ENCODE measurements at places on chromosomes 16 and 17.

GRCh38 chr16:19898924-19899604 is 14.4 kb upstream of the GPRC5B start:
- peak; percentile 45 for DNase-seq

- DNase-seq: no peak
Measured at GRCh38 chr17:48792033-48792798, 24.8 kb downstream of the TTLL6 start.

- DNase-seq: no peak
Measured at GRCh38 chr17:43949781-43950180, 4.0 kb downstream of the PYY start.

GRCh38 chr17:10071141-10071540 is 127.3 kb downstream of the GAS7 start:
- DNase-seq: no peak

DNA sequence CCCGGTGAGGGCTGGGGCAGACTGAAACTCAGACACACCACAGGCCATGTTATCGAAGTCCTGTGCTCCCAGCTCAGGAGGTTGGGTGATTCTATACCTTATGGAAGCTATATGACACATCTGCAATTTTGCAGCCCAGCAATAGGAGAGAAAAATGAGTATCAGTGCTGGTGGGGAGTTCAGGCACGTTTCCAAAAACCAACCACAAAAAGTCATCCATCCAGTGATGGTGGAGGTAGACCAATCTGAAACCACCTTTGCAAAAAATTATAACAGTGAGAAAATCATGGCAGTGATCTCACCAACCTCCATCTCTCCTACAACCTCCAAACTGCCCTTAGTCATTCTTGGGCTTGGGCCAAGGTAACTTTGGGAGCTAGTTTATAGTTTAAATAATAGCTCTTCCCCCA is 327.9 kb downstream of the SLC39A11 start:
- no peak for DNase-seq

Data from OCI-LY7 (cell line).